H7 (cell line): ENCODE measurements at places on chromosomes 6 and 20.

DNA sequence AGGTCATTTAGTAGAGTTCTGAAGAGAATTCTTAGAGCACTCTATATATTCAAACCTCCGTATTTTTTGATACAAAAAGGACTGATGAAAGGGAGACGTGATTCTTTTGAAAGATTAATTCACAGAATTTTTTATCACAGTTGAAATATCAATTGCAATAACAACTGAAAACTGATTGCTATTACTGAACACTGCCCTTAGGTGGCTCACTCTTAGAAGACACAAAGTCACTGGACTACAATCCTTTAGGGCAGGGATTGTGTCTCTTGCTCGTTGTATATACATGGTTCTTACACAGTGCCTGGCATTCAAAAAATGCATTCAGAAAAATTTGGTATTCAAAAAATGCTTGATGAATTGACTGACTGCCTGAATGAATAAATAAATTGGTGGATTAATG lies 17.1 kb upstream of the CALHM6 start:
- no peak for DNase-seq

- DNase-seq: no peak
Measured at GRCh38 chr6:132742495-132742894, 15.2 kb downstream of the VNN2 start.

DNA sequence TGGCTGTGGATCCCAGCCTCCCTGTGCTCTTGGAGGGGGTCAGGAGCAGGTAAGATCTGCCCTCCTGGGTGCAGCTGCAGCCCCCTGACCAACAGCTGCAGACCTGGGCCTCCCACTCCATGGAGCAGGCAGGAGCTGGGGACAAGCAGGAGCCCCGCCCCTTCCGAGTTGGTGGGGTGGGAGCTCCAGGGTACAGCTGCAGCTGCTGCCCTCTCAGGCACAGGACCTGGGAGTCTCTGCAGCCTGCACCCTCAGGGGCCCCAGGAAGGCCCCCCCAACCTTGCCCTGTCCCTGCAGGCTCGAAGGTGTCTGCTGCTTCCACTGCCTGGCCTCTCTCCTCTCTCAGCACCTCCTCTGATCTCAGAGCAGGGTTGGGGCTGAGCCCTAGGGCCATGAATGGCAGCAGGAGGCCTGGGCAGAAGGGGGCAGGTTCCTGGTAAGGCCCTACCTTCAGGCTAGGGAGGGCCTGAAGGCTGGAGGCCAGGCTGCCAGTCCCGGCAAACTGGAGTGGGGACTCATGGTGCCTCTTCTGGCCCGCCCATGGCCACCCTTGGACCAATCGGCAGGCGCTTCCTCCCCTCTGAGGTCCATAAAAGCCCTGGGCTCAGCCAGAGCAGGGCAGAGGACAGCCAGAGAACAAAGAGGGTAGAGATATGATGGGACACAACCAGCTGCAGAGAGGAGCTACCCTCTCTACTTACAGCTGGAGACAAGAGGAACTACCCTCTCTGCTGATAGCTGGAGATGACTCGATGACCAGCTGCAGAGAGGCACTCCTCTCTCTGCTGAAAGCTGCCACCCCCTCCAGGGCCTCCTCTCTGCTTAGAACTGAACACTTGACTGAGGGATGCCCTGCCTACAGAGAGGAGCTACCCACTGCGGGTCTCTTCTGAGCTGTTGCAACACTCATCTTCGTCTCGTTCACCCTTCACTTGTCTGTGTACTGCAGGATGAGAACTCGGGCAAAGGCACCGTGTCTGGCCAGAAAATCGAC lies 7.8 kb upstream of the PACSIN1 start:
- peak; percentile 61 for DNase-seq

DNA sequence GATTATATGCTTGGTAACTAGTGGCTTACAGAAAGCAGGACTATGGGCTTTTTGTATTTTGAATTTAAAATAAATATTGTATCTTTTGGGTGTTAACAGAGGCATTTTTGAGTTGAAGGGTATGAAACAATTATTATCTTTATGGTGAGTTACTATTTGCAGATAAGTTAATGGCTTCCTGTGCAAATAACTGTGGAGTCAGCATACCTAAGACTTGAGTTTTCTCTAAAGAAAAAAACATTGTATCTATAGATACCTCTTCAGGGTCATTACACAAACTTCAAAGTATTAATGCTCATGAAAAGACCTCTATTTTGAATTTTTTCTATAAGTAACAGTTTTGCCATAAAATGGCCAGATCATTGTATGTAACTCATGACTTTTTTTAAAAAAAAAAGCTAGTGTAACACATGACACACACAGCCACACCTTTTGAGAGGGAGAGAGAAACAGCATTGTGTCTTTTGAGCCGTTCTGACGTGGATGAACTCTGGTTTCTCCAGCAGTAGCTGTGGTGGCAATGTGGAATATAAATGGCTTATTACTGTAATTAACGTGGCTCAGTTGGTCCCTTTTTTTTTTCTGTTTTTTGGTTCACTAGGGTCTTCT lies 36.3 kb downstream of the PLEKHG1 start:
- DNase-seq: no peak

- DNase-seq: no peak
Measured at GRCh38 chr6:53336070-53336469, 12.7 kb downstream of the ELOVL5 start.

- DNase-seq: no peak
Measured at GRCh38 chr20:38830356-38830755, 24.9 kb downstream of the PPP1R16B start.

GRCh38 chr6:701215-701614 lies 8.3 kb upstream of the EXOC2 start:
- no peak for DNase-seq

GRCh38 chr6:75224303-75224926 lies 18.6 kb upstream of the COL12A1 start:
- DNase-seq: no peak

- peak; percentile 53 for DNase-seq
Measured at GRCh38 chr20:64142590-64142989, 21.7 kb upstream of the MYT1 start.

- DNase-seq: no peak
Measured at GRCh38 chr6:111849298-111849697, 24.0 kb downstream of the FYN start.

DNA sequence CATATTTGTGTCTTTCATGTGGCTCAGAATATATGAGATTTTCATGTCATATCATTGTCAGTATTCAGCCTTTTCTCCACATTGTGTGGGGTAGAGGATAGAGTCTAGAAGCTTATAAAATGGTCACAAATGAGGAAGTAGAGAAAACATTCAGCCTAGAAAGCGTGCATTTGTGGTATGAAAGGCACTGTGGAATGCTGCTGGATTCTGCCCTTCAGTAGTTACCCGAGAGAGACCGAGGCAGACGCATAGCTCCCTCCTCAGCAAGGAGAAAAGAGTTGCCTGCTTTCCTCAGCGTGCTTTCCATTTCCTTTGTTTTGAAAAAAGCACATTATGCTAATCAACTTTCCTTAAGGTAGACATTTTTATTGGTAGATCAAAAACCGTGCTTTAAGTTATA lies 28.7 kb downstream of the MYB start:
- DNase-seq: no peak
